ENCODE measurements at places on chromosomes 3 and 15.

DNA sequence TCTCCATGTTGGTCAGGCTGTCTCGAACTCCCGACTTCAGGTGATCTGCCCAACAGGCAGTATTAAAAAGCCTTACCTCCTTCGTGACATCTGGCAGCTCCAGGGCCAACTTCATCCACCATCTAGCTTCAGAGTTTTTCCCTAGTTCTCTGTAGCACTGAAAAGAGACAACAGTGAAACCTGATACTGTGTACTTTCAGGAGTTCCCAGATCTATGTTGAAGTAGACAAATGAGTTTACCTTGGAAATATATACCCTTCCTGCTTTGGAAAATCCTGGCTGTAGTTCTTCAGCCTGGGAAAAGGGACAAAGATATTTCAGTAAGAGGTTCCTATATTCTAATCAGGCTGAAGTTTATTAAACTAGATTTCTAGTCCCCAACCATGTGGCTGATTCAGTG is 18.0 kb downstream of the RMDN3 start:
- no peak for DNase-seq

- no peak for DNase-seq
Observed at GRCh38 chr3:101809178-101810021, 30.4 kb downstream of the NXPE3 start.

GRCh38 chr3:128799653-128800052 is 73.7 kb downstream of the RAB7A start:
- DNase-seq = no peak

DNA sequence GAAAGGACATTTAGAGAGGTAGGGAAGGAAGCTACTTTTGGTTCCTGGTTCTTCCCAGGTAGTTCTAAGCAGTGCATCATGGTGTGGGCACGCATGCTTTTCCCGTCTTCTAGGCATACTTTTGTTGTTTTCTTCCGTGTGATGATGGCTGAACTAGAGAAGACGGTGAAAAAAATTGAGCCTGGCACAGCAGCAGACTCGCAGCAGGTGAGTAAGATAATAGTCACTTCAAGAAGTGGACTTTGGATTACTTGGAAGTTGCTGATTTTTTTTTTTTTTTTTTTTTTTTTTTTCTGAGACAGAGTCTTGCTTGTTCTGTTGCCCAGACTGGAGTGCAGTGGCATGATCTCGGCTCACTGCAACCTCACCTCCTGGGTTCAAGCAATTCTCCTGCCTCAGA is 17.9 kb downstream of the FANCD2OS start:
- DNase-seq = no peak

DNA sequence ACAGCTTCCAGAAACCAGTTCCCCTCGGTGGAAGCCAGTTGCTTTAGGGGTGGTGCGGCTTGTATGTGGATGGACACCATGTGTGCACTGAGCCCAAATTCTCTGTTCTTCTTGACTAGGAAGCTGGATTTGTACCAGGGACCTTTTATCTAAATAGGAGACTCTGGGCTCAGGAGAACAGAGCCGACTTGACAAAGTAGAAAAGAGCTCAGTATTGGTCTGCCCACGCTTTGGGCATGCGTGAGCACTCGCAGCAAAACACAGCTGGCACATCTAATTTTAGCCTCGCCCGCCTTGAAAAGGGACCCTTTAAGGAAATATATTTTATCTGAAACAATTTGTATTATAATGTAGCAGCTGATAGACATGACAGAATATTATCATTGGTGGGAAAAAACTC is 1.1 kb upstream of the RBMS3 start:
- peak; percentile 56 for DNase-seq

GRCh38 chr15:78880813-78881212 is 8.1 kb downstream of the MORF4L1 start:
- DNase-seq = no peak
